A549 (cell line): ENCODE measurements at places on chromosomes 3 and 15.
A peak's percentile ranks its signal among the peaks of the same experiment; 100 is the strongest.

- no peak for DNase-seq
Measured at GRCh38 chr15:79403501-79403900, 28.6 kb upstream of the MINAR1 start.

DNA sequence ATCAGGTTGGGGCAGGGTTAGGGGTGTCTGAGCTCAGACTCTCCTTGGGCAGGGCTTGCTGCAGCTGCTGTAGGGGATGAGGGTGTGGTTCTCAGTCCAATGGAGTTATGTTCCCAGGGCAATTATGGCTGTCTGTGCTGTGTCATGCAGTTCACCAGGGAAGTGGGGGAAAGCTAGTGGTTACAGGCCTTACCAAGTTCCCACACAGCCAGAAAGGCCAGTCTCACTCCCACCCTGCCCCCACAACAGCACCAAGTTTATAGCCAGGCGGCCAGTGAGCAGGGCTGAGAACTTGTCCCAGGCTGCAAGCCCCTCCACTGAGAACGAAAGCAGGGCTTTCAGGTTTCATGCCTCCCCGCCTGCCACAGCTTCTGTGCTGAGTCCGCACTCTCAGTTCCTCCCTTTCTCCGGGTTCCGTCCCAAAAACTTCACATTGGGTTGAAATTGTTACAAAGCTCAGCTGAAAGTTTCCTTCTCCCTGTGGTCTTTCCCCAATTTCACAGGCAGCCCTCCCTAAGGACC is 19.6 kb upstream of the CPOX start:
- DNase-seq: no peak

GRCh38 chr3:45225465-45226205 is 452 bp downstream of the TMEM158 start:
- no peak for DNase-seq

GRCh38 chr3:160678292-160678842 is 1.4 kb downstream of the ARL14 start:
- DNase-seq: no peak

- peak; percentile 87 for DNase-seq
Measured at GRCh38 chr3:30476368-30477084, 129.9 kb upstream of the TGFBR2 start.

- DNase-seq: no peak
Measured at GRCh38 chr3:112353365-112353764, 20.4 kb downstream of the CD200 start.

GRCh38 chr3:162366166-162366766 is 869.7 kb downstream of the OTOL1 start:
- DNase-seq: no peak

DNA sequence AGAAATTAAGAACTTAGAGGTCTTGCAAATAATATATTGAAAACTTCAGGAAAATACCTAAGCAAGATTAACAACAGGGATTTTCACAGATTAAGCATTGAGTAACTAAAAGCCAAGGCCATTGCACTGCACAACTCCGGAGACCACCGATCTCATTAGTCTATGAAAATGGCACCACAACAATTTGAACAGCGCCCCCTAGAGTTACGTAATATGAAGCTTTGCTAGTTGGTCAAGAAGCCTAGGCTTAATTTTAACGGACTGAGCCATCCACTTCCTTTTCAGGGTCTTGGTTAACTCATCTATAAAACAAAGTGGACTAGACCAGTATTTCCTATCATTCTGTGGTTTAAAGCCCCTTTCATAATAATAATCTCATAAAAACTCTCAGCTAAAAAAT is 24.8 kb downstream of the TMEM212 start:
- no peak for DNase-seq

GRCh38 chr3:187789872-187790271 is 44.6 kb upstream of the BCL6 start:
- no peak for DNase-seq

- DNase-seq: no peak
Measured at GRCh38 chr3:12990781-12991480, 82.3 kb downstream of the IQSEC1 start.

DNA sequence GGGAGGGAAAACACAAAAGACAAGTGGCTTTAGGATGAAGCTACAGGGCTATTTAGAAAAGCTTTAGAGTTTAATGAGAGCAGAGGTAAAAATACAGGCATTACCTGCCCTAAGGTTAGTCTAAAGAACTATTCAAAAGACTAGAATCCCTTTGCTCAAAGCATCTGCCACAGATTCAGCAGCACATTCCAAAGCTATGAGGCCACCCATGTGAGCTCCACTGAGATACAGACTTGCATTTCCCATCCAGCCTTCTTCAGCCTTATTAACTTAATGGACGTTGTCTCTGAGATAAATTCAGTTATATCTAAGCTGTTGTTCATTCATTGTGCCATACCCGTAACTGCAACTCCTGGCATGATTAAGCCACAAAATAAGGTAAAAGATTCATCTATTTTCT is 25.4 kb downstream of the CXCR6 start:
- DNase-seq: no peak

- no peak for DNase-seq
Measured at GRCh38 chr3:155443815-155444214, 150.3 kb upstream of the STRIT1 start.

DNA sequence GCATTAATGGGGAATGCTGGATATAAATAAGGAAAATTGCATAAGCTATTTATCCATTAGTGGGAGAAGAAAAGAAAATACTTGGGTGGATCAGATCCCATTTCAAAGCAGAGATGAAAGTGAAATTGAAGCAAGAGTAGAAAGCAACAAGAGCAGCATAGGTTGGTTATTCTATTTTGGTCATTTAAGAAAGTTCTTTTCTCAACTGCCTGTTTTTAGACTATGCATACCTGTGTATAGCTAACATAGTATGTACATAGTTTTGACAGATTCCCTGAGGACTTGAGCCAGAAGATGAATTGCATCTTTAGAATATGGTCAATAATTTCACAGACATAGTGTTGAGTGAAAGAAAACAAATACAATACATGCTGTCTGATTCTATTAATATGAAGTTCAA is 29.0 kb upstream of the DENND4A start:
- DNase-seq: no peak

DNA sequence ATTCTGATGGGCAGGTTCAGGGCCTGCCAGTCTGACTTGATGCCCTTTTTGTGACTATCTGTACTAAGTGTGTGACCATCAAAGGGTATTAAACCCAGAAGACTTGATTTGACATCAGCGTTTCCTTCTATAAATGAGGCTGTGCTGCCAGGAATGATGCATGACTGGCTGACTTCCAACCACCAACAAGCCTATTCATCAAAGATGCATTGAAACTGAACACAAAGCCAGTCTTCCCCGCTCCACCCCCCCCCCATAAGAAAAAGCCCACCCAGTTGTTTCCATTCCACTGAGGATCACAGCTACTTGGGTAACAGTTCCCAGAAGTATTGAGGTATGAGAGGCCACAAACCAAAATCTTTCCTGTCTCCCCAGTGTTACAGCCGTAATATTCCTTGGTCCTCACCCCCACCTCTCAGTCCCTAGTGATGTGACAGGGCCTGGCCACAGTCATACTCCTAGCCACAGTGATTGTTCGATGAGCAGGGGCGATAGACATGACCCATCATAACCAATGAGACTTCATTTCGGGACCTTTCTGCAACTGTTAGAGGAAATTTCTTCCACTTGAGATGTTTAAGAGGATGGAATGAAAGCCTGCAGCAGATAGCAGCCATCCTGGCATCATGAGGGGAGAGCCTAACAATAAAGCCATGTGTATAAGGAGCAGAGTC is 22.6 kb downstream of the SH3BP5 start:
- DNase-seq: no peak

DNA sequence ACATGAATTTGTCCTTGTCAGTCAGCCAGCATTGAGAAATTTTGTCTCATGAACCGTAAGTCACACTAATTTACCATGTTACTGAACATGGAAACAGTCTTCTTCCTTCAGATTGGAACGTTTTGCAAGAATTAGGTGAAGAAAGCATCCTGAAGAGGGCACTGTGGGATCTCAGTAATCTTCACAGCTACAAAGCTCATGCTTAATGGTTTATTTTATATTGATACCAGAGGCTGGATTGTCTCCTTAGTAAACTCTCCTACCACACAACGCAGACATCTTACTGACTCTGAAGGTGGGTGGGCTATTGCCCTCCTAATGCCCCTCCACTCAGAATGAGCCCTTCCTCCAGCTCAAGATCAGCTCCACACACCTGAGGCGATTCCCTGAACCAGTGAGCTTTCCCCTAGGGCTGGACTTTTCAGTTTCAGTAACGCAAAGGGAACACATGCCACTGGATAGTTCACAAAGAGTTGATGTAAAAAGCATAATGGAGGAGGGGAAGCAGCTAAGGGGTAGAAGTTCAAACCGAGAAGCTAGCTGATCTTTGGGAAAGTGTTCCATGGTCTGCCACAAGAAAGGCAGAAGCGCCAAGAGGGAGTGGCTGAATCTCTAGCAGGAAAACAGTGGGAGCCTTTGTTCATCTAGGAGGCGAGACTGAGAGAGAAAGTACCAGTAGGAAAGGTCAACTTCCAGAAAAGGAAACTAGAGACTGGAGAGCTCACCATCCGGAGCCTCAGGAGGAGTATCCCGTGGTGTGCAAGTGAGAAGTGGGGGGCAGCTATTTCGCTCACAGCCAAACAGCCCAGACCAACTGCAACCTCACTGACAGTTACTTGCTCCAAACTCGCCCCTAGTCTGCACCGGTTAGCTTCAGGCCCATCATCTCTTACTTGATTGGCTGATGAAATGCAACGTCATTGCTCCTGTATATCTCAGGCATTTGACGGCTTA is at the start of gene SLC9C1:
Gene SLC9C1 (minus strand): TSS at position 849 of the 954 bp plus-strand sequence. CDS start 7,425 bp downstream, outside the sequence.
- DNase-seq: peak; percentile 21

GRCh38 chr3:141128126-141128777 is 77.1 kb downstream of the SPSB4 start:
- no peak for DNase-seq

DNA sequence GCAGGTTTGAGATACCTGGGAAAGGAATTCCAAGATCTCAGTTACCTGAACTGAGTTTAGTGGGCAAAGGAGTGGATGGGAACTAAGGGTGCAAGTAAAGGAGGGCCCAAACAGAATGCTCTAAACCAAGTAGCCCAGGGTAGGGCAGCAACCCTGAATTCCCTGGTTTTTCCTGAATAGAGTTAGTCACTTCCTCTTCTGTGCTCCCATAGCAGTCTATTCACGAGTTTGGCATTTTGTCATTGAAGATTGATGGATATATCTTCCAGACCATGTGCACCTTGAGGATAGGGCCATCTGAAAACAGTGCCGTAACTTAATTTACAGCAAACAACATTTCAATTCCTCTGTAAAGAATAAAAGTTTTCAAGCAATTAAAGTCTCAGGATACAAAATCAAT is 18.5 kb upstream of the PTX3 start:
- DNase-seq: no peak
